Activated CD4-positive, alpha-beta T cell treated with anti-CD3 and anti-CD28 coated beads, Interleukin-2, amount 50 U/mL, for 48 hours (primary cell): ENCODE measurements at places on chromosomes 5 and 9.
A peak's percentile ranks its signal among the peaks of the same experiment; 100 is the strongest.

DNA sequence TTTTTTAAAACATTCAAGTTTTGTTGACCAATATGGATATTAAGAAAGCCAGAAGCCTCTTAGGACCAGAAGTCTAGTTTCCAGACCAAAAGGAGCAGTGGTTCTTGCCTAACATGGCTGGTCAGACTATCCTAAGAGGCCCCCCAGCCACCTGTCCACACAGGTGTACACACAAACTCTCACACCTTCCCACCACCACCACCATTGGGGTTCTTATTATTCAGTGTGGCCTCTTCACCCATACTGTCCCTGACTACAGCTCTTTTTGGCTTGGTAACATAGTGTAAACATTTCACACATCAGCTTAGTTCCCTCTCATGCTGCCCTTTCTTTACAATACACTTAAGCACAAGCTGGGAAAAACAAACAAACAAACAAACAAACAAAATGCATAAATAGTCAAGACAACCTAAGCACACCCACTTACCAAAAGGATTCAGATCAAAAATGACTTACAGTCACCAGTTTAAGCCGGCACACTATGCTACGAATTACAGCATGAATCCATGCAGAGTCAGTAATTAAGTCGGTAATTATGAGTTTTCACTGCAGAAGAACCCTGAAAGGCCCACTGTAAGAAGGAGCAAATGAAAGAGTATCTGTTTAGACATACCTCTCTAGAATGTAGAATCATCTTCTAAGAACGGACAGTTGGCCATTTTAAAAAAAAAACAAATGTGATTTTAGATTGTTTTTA lies 9.5 kb downstream of the LHFPL2 start:
- no peak for DNase-seq

- no peak for DNase-seq
Observed at GRCh38 chr9:13427587-13427986, 148.1 kb upstream of the MPDZ start.

DNA sequence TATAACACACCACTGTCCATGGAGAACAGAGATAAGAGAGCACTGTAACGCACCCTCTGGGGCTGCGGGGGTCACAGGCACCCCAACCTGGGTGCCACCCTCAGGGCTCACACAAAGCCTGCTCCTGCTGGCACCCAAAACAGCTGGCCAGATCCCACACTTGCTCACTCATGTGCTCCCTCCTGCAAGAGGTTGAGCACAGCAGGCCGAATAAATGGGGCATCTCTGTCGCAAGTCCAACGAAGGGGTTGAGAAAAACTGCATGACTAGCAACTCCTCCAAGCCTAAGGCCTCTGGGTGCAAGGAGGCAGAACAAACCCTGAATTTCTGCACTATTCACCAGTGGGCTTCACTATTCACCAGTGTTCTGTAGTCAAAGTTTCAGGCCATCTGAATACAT lies 80.3 kb downstream of the SECISBP2 start:
- no peak for DNase-seq

DNA sequence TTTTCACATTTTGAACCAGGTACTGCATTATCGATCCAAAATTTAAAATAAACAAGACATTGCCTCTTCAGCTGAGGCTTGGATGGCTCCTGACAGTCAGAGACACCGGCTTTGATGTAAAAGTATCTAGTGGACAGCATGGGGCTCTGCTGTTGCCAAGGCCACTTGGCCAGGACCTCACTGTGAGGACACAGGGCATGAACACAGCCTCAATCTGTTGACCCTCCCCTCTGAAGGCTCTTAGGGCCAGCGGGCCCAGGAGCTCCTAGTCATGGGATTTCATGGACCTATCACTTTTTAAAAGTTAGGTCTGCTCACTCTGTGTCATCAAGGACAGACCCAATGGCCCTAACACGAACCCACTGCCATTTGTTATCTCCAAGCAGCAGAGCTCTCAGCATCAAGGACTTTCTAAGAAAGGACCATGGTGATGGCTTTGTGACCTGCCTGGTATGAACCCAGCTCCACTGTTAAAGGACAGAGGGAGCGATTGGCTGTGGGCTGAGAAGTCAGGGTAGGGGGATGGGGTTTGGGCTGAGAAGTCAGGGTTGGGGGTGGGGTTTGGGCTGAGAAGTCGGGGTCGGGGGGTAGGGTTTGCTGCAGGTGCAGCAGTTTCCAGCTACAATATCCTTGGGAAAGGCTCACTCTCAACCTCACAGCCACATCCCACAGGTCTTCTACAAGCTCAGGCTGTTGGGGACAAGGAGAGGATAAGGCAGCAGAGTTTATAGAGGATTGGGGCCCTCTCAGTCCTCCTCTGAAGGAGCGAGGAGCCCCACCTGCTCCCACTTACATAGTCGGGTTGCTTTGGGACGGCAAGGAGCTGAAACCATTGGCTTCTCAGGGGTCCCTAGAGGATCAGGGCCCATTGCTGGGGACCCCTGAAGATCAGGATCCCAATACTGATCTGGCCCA lies 146.8 kb downstream of the BARX1 start:
- DNase-seq, result no peak

GRCh38 chr9:73162987-73163768 lies 11.5 kb downstream of the ANXA1 start:
- peak; percentile 10 for DNase-seq

DNA sequence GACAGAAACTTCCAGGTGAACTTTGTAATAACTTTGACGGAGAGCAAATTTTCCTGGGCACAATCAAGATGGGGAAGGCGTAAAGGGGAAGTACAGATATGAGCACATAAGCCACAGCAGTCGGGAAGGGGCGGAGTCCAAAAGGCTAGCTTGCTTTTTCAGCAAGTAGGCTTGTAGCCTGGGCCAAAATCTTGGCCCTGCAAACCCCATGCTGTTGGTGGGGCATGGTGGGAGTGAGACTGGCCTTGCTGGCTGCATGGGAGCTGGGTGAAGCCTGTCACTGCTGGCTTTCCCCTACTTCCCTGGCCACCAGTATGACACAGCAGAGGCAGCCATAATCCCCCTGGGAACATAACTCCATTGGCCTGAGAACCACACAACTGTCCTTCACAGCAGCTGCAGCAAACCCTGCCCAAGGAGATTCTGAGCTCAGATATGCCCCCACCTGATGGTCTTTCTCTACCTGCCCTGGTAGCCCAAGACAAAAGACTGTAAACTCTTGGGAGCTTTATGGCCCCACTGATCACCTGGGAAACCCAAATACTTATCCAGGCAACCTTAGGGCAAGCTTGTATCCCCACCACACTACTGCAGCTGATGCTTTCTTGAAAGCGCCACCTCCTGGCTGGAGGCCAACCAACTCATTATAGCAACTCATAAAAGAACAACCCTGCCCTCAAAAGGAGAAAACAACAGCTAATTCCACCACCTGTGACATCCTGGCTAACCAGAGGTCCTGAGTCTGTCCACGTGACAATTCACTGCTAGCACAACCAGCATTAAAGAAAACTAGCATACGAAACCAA lies 24.0 kb downstream of the DCTN4 start:
- peak; percentile 40 for DNase-seq

DNA sequence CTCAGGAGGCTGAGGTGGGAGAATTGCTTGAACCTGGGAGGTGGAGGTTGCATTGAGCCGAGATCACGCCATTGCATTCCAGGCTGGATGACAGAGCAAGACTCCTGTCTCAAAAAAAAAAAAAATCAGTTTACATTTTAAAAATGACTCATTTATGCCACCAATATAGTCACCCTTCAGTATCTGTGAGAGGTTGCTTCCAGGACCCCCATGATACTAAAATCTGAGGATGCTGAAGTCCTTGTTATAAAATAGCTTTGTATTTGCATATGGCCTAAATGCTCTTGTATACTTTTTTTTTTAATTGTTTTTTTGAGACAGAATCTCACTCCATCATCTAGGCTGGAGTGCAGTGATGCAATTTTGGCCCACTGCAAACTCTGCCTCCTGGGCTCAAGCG lies 5.8 kb downstream of the OCLN start:
- no peak for DNase-seq

- DNase-seq, result no peak
Observed at GRCh38 chr5:107601076-107601475, 69.7 kb downstream of the EFNA5 start.

- no peak for DNase-seq
Observed at GRCh38 chr5:160905285-160905684, 53.3 kb upstream of the ATP10B start.

- DNase-seq, result no peak
Observed at GRCh38 chr5:50749873-50750272, 83.4 kb downstream of the PARP8 start.

GRCh38 chr5:151589878-151590570 lies 1.1 kb downstream of the FAT2 start:
- DNase-seq, result no peak

DNA sequence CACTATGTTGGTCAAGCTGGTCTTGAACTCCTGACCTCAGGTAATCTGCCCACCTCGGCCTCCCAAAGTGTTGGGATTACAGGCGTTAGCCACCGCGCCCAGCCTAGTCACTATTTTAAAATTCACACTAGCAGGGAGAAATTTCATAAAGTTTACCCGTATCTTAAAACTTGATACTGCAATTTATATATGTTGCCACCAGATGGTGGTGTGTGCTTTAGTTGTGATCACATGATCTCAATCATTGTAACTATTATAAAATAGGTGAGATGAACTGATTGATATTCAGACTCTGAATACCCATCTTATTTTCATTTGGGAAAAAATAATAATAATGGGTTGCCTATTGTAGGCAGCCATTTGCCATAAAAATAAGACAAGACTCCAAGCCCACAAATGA lies 1330.4 kb upstream of the WWC1 start:
- DNase-seq, result no peak

DNA sequence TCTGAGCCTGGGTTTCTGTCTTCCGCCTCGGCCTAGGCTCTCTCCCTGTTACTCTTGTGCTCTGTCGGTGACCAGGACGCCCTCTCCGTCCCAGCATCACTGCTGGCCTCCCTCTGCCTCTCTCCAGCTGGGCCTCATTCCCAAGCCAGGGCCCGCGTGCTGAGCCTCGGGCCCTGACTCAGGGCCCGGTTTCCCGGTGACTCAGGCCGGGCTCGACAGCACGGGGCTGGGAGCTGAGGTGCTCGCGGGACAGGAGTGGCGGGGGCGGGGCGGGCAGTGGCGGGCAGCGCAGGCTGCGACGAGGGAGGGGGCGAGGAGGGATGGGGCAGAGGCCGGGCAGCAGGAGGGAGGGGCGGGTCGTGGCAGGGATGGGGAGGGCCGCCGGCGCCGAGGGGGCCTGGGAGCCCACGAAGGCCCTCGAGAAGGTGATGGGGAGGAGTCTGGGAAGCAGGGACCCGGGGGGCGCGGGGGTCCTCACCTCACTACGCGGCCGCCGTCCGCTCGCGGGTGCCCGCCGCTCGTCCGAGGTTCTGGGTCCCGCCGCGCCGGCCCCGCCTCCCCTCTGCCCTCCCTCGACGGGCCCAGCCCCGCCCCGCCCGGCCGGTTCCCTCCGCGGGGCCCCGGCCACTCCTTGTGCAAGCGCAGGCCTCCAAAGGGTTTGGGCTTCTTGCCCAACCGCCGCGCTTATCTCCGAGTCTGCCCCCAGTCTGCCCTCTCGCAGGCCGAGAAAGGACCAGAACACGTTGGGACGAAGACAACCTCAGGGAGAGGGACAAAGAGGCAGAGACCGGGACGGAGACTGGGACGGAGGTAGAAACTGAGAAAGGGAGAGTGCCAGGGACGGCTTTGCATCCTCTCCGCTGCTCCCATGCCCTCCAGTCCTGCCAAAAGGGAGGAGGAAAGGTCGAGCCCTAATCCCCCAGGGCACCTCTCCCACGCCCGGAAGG lies at the start of gene ARAP3:
Gene ARAP3, minus strand, starts transcription at position 536 of the 947 bp plus-strand sequence. CDS start 1,744 bp downstream, outside the sequence.
- peak; percentile 48 for DNase-seq

DNA sequence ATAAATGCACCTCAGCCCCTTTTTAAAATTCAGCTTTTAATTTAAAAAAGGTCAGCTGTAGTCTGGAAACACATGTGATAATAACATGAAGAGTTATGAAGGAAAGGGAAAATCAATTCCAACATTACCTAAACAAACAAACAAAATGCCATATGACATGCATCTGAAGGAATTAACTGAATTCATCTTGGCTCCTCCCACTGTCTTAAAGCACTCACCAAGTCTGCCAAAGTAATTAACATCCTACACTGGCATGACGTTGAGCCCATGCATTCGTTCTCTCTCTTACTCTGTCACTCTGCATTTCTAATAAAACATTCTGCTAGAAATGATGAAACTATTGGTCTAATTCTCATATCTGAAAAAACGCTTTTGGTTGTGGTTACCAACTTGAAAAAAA lies 37.7 kb downstream of the TSSK1B start:
- no peak for DNase-seq

DNA sequence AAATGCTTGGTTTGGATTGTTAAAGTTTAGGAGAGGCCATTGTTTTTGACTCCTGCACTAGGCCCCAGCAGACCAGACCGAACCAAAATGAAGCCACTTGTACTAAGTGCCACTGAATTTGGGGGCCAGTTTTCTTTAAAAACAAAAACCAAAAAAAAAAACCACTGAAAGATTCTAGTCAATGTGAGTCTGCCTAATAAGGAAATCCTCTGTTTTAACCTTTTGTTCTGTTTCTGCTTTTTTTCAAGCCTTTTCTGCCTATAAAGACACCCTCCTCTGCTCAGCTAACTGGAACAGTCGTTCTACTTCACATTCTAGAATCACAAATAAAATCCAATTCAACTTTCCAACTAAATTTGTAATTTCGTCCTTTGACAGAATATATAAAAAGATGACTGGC lies 64.9 kb downstream of the SERINC5 start:
- DNase-seq, result no peak

DNA sequence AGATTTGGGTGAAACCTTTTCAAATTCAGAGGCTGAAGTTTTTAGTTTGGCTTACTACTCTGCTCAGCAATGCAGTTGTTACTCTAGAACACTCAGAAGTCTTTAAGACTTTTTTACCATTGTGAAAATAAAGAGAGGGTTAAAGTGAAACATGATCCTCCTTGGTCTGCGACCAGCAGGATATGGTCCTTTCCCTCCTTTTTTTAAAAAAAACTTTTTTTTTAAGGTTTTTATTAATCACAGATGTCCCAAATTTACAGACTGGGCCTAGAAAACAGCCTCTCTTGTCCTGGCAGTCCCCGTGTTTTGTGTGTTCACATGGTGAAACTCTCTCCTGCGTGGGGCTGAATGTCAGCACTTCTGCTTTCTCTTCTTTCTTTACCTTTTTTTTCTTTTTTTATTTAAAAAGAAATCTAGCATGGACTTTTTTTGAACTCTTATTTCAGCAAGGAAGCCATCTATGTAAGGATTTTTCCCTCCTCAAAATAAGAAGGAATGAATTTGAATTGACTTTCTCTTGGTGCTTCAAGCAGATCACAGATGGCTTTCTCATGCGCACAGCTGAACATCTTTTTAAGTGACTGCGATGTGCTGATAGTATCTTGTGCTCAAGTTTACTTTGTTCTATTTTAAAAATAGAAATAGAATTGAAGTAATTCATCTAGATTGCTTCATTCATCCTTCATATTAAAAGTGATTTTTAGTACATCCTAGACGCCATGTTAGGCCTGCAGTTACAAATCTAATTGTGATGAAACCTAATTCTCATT lies 128.7 kb upstream of the OTULINL start:
- DNase-seq, result no peak

DNA sequence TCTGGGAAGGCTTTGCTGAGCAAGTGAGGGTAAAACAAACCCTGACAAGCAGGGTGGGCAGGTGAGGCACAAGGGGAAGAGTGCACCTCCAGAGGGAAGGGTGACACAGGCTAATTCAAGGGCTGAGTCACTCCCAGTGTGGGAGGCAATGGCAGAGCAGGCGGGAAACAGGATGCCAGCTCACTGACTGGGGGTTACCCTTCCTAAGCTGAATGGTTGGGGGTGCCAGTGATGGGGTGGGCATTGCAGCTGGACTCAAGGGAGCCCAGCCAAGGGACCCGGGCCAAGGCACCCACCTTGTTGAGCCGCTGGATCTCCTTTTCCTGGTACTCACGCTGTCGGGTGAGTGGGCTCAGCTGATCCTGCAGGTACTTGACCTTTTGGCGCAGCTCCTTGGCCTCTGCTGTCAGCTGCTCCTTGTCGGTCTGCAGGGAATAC lies 18.4 kb downstream of the GPX3 start:
- peak; percentile 40 for DNase-seq
